NCI-H187 (cell line): ENCODE measurements at places on chromosomes 7 and 10.

- DNase-seq: no peak
Observed at GRCh38 chr10:120251821-120252442, 205.1 kb upstream of the PLPP4 start.

DNA sequence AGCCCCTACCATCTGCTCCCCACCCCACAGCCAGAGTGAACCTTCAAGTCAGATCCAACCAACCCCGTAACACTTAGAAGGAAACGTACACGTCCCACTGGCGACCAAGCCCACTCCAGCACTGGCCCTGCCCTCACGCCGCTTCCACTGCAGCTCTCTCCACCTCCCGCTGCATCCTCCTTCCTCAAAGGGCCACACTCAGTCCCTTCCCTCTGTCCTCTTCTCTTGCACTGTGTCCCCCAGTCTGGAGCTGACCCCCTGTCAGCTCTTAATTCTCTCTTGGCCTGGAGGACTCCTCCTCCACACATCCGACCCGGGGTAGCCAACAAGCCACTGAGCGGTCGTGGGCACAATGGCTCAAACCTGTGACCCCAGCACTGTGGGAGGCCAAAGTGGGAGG, 85.8 kb downstream of the PROSER2 start:
- DNase-seq: no peak

GRCh38 chr10:47111329-47111862, 188.6 kb upstream of the GDF10 start:
- no peak for DNase-seq

- DNase-seq: peak; percentile 15
Observed at GRCh38 chr10:90871279-90871765, 452 bp upstream of the RPP30 start.
